SK-N-DZ (cell line): ENCODE measurements at places on chromosomes 13 and 19.
A peak's percentile ranks its signal among the peaks of the same experiment; 100 is the strongest.

DNA sequence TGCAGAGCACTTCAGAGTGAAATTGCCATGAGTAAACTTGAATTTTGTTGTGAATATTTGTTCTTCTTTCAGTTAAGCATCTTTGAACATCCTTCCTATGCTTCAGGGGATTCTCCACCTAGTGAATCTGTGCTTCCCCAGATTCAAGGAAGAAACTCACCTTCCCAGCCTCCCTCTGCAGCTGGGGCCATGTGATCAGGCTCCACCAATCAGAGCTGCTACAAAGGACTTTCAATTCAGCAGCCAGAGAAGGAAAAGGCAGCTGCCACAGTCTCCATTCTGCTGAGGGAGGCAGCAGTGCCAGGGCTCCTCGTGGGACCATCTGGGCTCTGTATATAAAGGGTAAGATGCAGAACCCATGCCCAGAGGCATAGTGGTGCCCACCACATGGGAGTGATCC, 89.7 kb upstream of the SIAH3 start:
- peak; percentile 37 for DNase-seq

DNA sequence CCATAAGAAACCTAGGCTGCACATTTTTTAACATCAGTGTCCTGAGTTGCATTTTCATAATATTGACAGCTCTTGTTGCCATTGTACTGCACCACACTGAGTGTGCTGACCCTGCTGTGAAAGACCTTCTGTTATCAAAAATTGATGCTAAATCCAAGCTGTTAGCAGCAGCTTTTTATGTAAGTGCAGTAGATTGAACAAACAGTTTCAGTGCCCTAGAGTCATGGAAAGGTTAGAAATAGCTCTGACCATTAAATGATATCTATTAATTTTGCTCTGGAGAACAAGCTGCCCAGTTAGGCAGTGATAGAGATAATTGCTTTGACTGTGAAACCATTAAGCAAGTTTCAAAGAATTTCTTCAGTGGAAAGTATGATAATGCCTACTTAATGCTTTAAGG, 1289.2 kb upstream of the PCDH20 start:
- no peak for DNase-seq

DNA sequence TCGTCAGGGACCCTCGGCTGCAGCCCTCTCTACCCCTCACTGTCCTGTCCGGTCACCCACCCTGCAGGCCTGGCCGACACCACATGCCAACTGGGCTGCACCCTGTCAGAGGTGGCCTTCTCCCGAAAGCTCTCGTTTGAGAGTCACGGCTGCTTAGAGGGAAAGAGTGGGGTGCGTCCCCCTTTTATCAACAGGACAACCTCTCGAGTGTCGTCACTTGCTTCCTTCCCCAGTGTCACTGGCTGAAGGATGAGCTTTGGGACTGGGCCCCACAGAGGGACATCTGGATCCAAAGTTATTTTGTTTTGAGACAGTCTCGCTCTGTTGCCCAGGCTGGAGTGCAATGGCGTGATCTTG, 28.5 kb downstream of the MAP2K2 start:
- no peak for DNase-seq

GRCh38 chr19:38304866-38305429, 897 bp downstream of the C19orf33 start:
- no peak for DNase-seq

GRCh38 chr19:6677883-6678689, 8.1 kb upstream of the TNFSF14 start:
- no peak for DNase-seq

GRCh38 chr13:97809576-97809975, 143.9 kb upstream of the IPO5 start:
- no peak for DNase-seq

DNA sequence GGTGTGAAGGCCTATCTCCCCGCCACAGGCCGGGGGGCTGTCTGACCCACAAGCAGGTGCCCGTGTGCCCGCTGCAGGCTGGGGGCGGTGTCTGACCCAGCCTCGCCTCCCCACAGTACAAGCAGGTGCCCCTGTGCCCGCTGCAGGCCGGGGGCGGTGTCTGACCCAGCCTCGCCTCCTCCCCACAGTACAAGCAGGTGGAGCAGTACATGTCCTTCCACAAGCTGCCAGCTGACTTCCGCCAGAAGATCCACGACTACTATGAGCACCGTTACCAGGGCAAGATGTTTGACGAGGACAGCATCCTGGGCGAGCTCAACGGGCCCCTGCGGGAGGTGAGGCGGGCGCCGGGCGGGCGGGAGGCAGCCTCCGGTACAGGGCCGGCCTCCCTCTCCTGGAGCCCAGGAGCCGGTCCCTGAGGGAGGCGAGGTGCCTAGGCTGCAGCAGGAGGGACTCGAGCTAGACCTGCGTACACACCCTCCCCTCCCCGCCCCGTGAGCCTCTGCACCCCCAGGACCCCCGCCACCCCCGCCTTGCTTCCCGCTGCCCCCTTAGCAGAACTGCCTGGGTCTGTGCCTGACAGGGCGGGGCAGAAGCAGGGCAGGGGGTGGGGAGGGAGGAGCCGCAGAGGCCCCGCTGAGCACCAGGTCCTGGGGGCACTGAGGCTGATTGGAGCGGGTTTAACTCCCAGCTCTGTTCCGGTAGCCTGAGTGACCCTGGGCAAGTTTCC, 20.6 kb downstream of the HCN2 start:
- no peak for DNase-seq

DNA sequence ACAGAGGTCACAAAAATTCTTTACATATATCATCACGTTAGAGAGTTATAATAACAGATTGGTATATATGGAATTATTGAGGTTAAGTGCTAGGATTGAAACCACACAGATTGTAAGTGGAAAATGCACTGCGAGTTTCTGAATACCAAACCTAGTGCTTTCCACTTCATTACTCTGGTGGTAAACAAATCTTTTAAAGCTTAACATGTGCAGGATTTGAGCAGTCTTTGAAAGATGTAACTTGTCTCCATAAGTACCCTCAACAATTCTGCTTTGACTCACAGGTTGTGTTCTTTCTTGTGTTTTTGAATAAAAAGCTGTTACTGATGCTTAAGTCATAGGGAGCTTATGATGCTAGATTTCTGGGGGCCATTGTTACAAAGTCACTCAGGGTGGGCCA, 314.7 kb upstream of the DACH1 start:
- DNase-seq: no peak

DNA sequence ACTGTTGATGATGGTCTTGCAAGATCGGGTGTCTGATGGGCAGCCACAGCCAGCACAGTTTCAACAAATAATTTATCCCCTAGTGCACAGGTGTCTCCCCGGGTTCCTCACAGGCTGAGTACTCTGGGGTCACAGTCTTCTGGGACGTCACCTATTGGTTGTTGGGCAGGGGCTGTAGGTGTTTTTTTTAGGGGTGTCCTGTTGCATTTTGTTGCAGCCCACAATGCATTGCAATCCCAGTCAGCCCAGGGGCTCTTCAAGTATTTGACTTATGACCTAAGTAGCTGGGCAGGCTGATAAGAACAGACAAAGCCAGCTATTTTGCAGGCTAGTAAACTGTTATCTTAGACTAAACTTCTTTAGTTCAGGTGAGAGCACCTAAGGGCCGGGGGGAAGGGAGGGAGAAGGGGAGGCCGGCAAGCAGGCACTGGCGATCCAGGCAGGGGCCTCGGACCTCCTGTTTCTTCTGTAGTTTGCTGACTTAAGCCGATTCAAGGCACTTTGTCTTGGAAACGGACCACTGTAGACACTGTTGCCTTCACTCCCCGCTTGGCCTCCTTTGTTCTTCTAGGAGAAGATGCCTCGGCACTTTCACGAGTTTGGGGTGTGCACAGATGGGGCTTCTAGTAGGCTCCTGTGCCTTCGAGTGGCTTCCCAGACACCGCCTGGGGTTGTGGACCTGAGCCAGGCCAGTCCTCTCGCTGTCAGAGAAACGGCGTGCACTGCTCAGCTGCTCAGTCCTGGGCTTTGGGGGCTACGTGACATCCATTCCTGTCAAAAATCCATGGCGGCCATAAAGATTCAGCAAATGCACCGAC, 33.9 kb upstream of the GRTP1 start:
- no peak for DNase-seq

DNA sequence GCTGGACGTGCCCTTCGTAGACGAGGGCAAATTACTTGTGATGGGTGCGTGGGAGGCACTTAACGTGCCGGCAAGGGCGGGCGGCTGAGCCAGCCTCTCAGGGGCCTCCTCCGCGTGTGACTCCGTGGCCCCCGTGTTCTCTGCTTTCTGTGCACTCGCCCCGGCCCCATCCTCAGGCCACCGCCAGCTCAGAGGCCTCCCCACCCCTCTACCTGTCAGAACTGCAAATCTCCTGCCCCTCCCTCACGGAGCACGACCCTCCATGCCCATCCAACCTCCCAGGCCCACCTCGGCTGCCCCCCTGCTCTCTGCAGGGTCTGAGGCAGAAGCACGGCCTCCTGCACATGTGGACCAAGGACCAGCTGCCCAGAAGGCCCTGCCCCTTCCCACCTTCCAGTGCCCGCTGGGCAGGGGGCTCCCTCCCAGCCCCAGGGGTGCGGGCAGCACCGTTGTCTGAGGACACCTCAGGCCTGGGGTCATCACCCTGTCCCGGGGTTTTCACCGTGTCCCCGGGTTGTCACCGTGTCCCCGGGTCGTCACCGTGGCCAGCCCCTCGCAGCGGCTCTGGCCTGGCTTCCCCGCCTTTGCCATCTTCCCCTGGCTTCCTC, 44.5 kb downstream of the TMEM255B start:
- DNase-seq: no peak

DNA sequence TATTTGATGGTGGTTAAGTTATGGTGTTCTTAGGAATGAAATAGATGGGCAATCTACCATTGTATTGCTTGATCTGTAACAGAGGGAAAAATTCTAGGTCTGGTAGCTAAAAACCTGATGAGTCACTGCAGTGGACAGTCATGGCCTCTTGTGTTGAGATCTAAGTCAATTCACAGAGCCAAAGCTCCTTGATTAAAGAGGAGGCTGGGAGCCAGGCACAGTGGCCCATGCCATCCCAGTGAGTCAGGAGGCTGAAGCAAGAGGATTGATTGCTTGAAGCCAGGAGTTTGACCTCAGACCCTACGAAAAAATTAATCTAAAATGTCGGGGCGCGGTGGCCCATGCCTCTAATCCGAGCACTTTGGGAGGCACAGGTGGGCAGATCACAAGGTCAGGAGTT, 67.1 kb upstream of the KPNA3 start:
- no peak for DNase-seq

GRCh38 chr19:291006-291521, at the start of gene PLPP2:
TSS of gene PLPP2 (minus strand) at chr19:291403. CDS start at chr19:291336, 67 bp downstream.
- DNase-seq: no peak

GRCh38 chr19:2034729-2035589, 16.1 kb downstream of the MKNK2 start:
- no peak for DNase-seq

- DNase-seq: no peak
Measured at GRCh38 chr19:13748169-13748828, 16.0 kb upstream of the MRI1 start.

DNA sequence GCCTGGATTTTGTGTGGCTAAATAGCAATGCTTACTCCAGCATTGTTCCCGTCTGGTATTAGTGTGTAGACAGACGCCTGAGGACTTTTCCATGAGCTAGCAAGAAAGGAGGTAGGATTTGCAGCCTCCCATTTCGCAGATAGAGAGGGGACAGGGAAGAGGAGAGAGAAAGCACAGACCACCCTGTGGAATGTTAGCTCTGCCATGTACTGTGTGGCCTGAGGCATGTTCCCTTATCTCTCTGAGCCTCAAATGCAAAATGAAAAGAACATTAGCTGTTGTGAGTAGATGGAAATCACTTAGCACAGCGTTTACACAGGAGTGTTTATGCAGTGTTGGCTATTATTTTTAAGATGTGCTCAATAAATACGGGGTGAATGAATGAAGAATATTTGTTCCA, 45.5 kb downstream of the OLFM4 start:
- DNase-seq: no peak

DNA sequence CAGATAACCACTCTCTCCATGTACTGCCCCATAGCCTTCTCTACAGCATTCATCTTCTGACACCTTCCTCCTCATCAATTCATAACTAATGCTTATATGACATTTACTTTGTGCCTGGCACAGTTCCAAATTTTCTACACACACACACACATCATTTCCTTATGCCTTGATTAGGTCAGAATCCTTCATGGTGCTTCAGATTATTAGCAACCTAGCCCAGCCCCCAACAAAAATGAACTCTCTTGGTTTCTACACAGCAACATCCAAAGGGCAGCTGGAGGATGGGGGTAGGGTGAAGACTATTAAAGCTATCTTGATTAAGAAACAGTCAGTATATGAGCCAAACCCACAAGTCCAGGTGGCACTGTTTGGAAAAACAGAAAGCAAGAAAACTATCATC, 3.7 kb downstream of the RUBCNL start:
- no peak for DNase-seq

- DNase-seq: no peak
Measured at GRCh38 chr13:22690756-22691155, 490.0 kb upstream of the SGCG start.

- no peak for DNase-seq
Measured at GRCh38 chr19:49222011-49222410, 64.4 kb downstream of the TRPM4 start.

DNA sequence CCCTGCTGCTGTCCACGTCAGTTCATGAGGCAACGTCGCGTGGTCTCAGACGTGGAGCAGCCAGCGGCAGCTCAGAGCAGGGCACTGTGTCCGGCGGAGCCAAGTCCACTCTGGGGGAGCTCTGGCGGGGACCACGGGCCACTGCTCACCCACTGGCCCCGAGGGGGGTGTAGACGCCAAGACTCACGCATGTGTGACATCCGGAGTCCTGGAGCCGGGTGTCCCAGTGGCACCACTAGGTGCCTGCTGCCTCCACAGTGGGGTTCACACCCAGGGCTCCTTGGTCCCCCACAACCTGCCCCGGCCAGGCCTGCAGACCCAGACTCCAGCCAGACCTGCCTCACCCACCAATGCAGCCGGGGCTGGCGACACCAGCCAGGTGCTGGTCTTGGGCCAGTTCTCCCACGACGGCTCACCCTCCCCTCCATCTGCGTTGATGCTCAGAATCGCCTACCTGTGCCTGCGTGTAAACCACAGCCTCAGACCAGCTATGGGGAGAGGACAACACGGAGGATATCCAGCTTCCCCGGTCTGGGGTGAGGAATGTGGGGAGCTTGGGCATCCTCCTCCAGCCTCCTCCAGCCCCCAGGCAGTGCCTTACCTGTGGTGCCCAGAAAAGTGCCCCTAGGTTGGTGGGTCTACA, 6.6 kb downstream of the FSTL3 start:
- no peak for DNase-seq

GRCh38 chr19:6531163-6531955, 533 bp downstream of the TNFSF9 start:
- DNase-seq: no peak

GRCh38 chr13:56752636-56753035, 388.1 kb upstream of the PRR20A start:
- no peak for DNase-seq

- DNase-seq: no peak
Measured at GRCh38 chr13:84455143-84455905, 573.0 kb upstream of the SLITRK1 start.

- no peak for DNase-seq
Measured at GRCh38 chr13:80726868-80727267, 385.9 kb upstream of the SPRY2 start.

DNA sequence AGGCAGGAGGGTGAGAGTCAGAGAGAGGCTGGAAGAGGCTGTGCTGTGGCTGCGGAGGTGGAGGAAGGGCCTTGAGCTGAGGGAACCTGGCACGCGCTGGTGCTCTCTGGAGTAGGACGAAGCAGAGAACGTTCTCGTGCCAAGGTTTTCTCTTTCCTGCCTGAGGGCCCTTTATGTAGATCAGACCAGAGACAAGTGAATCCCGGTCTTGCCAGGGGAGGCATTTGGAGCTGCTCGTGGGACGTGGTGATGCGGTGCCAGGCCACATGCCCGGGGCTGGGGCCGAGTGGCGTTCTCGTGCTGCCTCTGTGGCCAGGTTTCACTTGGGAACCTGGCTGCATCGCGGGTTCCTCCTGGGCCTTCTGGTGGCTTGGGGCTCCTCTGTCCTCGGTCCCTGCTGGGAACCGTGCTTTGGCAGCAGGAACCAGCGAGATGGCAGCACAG, 54.2 kb downstream of the KDM4B start:
- DNase-seq: no peak
